ENCODE measurements at places on chromosomes 6 and 20.

- no peak for DNase-seq
Observed at GRCh38 chr6:33959661-33960344, 156.0 kb upstream of the MLN start.

DNA sequence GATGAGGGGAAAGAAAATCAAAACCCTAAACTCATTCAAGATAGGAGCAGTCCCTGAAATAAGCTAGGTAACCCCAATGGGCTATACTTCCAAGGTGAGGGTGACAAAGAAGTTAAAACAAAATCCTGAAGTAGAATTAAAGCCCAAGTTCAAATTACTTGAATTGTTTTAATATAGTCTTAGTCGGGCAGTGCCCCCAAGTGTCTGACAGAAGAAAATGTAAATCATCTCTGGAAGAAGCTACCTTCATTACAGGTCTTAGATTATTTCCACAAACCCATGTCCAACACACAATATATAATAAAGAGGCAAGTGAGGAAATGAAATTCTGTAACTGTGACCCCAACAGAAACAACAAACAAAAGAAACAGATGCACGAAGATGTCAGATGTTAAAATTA is 36.8 kb upstream of the L3MBTL3 start:
- DNase-seq = no peak

- peak; percentile 18 for DNase-seq
Observed at GRCh38 chr6:127119102-127120022, 891 bp downstream of the RSPO3 start.

- no peak for DNase-seq
Observed at GRCh38 chr6:6482256-6482655, 106.3 kb upstream of the LY86 start.

DNA sequence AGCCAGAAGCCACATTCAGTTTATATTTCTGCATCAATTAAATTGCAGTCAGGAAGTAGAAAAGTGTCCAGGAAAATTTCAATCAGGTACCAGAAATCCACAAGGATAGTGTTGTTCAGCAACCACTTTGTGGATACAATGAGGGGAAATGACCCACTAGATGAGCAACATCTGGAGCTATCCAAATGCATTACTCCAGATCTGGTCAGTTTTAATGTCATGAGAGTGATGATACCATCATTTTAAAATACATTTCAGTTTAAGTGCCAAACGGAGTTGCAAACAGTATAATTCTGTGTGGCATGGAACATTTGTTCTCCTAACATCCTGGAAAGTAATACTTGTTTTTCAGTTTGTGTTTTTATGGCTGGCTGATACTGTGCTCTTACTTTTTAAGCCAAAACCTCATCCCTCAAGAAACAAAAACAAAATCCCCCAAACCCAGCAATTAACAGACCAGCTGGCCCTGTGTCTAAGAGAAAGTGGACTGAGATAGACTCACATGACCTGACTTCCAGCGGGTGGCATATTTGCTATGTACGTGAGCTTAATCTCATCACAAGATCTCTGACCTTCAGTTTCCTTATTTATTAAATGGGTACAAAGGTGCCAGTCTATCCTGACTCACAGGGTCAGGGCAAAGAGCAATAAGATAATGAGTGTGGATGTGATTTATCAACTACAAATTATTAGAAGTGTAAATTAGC is 58.8 kb upstream of the CNKSR3 start:
- DNase-seq = peak; percentile 94

DNA sequence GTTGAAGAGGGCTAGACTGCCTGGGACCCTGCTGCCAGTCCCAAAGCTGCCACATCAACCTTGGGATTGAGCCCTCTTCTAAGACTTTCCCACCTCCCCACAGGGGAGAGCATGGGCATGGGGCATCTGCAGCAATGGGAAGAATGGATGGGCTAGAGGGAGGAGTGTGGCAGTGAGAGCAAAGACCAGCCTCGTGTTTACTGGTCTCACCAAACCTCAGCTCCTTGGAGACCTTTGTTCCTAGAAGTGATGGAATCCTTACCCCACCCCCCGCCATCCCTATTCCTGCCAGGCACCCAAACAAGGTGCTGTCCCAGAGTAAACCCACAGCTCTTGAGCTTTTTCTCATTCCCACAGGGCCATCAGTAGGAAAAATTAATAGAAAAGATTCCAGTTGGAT is 20.0 kb upstream of the ARMC12 start:
- DNase-seq = no peak

GRCh38 chr20:41352666-41353065 is 12.0 kb downstream of the LPIN3 start:
- no peak for DNase-seq

GRCh38 chr20:13996265-13996664 is 949 bp downstream of the MACROD2 start:
- no peak for DNase-seq

- peak; percentile 6 for DNase-seq
Observed at GRCh38 chr6:7879043-7879442, 31.5 kb downstream of the TXNDC5 start.

DNA sequence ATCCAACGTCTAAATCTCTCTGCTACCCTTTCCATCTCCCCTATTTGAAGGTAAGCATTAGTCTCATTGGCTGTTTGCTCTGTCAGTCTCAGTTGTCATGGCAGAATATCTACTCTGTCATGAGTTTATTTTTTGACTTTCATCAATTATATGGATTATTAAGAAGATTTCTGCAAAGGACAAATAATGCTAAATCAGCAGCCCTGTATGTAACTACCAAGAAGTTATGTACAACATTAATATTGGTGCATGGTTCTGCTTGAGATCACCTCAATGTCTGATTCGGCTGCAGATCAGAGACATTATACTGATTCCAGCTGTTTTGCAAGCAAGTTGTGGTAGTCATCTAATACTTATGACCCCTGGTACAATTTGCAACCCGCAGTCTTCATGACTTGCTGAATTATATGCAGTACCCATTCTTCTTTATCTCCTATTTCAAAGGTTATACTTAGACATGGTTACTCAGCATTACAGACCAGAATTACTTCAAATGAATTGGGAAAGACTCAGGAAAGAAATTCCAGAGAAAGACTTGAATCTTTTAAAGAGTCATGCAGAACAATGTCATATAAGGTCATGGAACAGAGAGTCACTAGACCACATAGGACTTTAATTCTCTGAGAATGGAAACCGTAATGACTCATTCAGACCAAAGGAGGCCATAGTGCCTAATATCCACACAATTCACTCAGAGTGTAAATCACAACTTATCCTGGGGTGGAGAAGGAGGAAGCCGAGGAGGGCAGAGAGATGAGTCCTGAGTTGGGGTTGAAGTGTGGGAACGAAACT is 201.4 kb downstream of the IBTK start:
- no peak for DNase-seq

GRCh38 chr6:11210386-11211138 is 21.9 kb downstream of the NEDD9 start:
- no peak for DNase-seq

DNA sequence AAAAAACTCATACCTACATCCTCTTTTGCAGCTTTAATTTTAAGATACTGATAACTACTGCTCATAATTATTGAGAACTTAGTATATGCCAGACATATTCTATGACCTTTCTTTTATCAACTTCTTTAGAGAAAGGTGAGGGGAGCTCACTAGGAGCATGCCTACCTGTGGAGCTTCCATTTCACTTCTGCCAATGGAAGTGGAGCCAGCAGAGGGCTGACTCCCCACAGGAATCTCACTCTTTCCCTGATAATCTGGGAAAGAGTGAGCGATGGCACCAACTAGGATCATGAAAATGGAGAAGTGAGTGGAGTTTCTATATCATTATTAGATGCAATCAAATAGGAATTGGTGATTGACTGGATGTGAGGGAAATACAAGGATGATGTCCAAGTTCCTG is 484.9 kb downstream of the LMBRD1 start:
- no peak for DNase-seq

DNA sequence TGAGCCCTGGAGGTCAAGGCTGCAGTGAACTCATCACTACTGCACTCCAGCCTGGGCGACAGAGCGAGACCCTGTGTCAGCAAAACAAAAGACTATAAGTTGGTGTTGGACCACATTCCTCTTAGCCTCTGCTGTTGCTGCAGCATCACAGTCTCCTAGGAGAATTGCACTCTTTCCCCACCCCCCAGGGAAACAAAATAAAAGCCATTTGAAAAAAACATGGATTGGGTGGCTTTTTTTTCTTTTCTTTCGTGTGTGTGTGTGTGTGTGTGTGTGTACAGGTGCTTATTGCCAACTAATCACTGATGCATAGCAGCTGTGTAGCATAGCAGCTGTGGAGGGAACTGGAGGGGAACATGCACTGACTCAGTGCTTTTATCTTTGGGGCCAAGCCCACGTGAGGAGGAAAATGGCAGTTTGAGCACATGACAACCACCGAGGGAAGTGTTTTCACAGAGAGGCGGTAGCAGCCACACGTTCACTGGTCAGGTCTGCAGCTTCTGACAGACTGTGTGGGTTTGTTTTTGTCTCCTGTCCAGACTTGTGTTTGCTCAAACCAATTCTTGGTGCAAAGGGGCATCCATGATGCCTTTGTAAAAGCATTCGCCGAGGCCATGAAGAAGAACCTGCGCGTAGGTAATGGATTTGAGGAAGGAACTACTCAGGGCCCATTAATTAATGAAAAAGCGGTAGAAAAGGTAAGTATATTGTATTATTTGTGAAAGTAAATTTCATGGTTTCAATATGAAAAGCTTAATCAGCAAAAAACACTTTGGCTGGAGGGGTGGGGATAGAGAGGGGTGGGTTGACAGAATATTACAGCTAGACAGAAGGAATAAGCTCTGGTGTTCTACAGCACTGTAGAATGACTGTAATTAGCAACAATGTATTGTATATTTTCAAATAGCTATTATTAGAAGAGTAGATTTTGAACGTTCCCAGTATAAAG is 27.7 kb downstream of the ALDH5A1 start:
- no peak for DNase-seq

DNA sequence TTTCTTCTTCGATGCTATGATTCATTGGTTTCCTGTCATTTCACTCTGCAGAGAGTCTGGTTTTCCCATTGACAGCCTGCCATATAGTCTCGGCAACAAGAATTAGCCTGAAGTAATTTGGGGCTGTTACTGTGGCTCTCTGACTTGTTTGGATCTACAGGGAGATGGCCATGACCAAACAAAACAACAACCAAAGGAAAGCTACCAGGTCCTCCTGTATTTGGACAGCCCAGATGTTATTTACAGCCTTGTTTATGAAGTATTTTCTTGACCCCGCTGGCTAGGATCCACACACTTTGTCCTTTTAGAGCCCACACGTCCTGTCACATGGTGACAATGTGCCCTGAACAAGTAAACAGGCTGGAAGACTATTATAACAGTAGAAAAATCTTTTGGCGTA is 111.4 kb upstream of the PREP start:
- no peak for DNase-seq

- DNase-seq = no peak
Observed at GRCh38 chr6:138673346-138674014, 100.1 kb upstream of the CCDC28A start.

DNA sequence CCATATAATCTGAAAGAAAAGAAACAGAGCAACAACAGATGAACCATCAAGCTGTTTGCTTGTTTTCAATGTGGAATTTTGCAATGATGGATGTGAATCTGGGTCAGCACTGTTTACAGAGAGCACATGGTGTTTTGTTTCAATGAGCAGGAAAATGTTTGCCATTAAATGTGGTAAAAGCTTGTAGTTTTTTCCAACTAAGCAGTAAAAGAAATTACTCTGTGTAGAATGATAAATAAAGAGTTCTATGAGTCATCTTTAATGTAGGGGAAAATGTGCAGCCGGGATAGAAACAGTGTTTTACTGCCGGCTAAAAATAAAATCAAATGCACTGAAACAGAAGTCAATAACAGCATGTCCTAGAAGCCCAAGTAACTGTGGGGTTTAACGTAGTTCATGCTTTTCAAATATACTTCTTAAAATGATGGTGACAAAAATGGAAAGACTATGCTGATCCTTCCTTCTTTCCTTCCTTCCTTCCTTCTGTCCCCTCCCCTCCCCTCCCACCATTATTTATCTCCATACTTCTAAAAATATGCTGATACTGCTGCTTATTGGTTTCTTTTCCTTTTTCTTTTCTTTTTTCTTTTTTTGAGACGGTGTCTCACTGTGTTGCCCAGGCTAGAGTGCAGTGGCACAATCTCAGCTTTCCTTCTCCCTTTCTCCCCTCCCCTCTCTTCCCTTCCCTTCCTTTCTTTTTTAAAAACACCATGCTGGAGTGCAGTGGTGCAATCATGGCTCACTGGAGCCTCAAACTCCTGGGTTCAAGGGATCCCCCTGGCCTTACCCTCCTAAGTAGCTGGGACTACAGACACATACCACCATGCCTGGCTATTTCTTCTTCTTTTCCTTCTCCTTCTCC is 6.3 kb upstream of the NAA20 start:
- DNase-seq = no peak

GRCh38 chr6:160041608-160042007 is 72.7 kb downstream of the IGF2R start:
- DNase-seq = no peak

GRCh38 chr6:69735027-69735426 is 61.8 kb downstream of the LMBRD1 start:
- no peak for DNase-seq

DNA sequence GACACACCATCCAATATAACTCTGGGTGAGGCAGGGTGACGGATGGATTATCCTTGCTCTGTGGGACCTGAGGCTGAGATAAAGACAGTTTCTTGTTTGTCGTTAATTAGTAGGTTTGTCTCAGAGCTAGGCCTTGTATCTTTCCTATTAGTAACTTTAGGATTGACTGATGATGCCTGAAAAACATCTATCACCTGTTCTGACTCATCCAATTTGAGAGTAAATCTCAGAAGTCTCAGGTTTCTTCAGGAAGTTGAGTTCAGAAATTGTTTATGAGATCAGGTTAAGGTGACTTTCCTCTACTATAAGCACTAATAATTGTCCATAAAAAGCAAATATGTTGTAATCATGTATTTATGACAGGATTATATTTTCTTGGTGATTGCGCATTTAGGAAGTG is 129.5 kb upstream of the SUPT3H start:
- no peak for DNase-seq

GRCh38 chr6:10315658-10316372 is 99.1 kb downstream of the TFAP2A start:
- no peak for DNase-seq

DNA sequence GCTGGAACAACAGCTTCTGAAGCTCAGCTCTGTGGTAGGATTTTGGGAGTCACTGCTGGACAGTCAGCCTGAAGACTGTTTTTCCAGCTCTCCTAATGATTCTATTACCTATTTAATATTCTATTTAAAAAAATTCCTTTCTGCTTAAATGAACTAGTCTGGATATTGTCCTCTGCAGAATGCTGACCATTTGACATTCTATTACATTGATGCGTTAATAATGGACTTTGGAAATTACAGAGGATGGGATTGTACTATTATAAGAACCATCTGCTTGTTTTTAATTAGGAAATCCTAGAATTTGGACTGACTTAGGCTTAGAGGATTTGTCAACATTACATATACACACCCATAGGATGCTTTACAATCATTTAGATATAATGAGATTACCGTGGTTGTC is 19.7 kb downstream of the LRP11 start:
- no peak for DNase-seq

All from small intestine (tissue), 16 donors.